ENCODE measurements at places on chromosomes 6 and 20.

DNA sequence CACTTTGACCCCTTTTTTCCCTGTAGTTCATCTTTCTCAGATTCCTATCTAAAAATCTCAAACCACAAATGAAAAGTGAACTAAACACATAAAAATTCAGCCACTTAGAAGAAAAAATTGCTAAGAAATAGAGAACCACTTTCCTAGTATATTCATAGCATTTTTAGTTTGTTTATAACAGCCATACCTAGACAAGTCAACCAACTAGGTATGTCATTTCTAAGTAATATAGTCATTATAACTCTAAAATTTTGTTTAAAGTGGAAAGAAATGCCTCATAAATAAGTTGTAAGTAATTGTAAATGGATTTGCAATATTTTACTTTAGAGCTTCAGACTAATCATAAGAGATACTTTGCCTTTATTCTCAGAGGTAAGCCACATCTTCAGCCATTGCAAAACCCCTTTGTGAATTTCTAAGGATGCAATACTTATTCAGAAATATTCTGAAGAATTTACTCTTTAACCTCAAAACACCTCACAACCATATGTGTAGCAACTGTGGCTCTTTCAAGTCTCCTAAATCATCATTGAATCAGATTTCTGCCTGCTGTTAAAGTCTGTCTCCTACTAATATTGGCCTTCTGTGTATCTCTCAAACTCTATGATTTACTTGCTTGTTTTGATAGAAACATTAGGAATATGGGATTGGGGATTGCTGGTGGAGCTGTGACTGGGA, 6.9 kb upstream of the SUMO4 start:
- no peak for DNase-seq

- no peak for DNase-seq
Observed at GRCh38 chr20:58010666-58011065, 217.8 kb downstream of the ANKRD60 start.

GRCh38 chr6:51463321-51463720, 624.1 kb downstream of the PKHD1 start:
- no peak for DNase-seq

- DNase-seq = no peak
Observed at GRCh38 chr6:41966214-41966920, 24.8 kb upstream of the CCND3 start.

GRCh38 chr20:36645998-36646397, at the start of gene SLA2:
Gene SLA2, minus strand, starts transcription at chr20:36646196. Its CDS starts 4,861 bp downstream, at chr20:36641335.
- DNase-seq = peak; percentile 34

GRCh38 chr6:75155631-75156030, 50.2 kb downstream of the COL12A1 start:
- no peak for DNase-seq

GRCh38 chr6:147530132-147531060, 21.9 kb downstream of the SAMD5 start:
- no peak for DNase-seq

All from stimulated activated CD4-positive, alpha-beta T cell treated with anti-CD3 and anti-CD28 coated beads, Interleukin-1b, Interleukin-23, amount 100 ng/mL, for 1 hour (primary cell).